Activated naive CD8-positive, alpha-beta T cell treated with anti-CD3 and anti-CD28 coated beads for 36 hours (primary cell): ENCODE measurements at places on chromosomes 1 and 21. TPM values are rescaled to one million over a fixed set of nuclear protein-coding genes. Genes with fewer than 3 reads are reported as not detected.

C4BPB gene
- 1.6 TPM for total RNA-seq

GRCh38 chr1:214447557-214447871 is 103.9 kb downstream of the PTPN14 start:
- peaks cover 6% of the 10 kb centered on the region for H3K27me3 ChIP-seq
- no peak for DNase-seq
- H3K36me3 ChIP-seq, result no peaks in the 10 kb centered on the region
- H3K4me1 ChIP-seq, result peaks cover 25% of the 10 kb centered on the region

- no peaks in the 10 kb centered on the region for H3K36me3 ChIP-seq
- H3K4me1 ChIP-seq, result peaks cover 7% of the 10 kb centered on the region
- H3K4me3 ChIP-seq, result no peak overlapping the region
- no peak overlapping the region for H3K27ac ChIP-seq
- DNase-seq, result no peak
- H3K27me3 ChIP-seq, result no peaks in the 10 kb centered on the region
Measured at GRCh38 chr1:3921765-3922164, 21.7 kb upstream of the C1orf174 start.

PI4KB gene
- 46.4 TPM for total RNA-seq

PROK1 gene
- not detected for total RNA-seq

GRCh38 chr1:187685333-187685732 is 856.6 kb downstream of the PLA2G4A start:
- no peak overlapping the region for H3K4me3 ChIP-seq
- H3K4me1 ChIP-seq, result no peaks in the 10 kb centered on the region
- DNase-seq, result no peak

DNA sequence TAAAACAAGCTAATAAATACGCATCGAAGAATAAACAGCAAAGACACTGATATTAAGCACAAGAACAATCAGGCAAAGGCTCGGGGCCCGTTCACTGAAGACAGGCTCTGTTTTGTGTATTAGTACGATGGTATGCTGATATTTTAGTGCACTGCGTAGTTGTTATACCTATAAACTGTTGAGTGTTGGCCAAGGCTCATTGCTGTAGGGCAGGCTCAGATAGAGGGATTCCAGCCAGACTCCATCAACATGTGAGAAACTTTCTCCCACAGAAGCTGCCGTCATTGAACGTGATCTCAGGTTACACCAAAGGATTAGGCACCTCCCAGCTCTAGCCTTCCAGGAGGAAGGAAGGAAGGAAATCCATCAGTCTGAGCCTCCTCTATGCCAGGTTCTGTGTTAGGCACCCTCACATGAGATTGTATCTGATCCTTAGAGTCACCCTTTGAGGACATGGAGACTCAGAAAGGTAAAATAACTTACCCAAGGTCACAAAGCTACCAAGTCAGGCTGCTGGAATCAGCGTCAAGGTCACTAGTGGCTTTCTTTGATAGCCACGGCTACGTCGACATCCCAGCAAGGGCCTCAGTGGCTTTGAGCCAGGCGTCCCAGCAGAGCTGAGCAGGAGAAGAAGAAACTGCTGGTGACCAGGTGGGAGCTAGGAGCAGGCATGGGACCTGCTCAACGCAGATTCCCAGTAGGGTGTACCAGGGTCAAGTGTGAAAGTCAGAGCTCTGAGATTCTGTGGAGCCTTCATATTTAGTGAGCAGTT is 14.8 kb downstream of the BCAR3 start:
- no peaks in the 10 kb centered on the region for H3K36me3 ChIP-seq
- no peak for DNase-seq
- H3K4me1 ChIP-seq, result no peaks in the 10 kb centered on the region
- no peak overlapping the region for H3K4me3 ChIP-seq
- H3K27me3 ChIP-seq, result peaks cover 4% of the 10 kb centered on the region

GRCh38 chr1:173479649-173480048 is 2.5 kb downstream of the PRDX6 start:
- H3K36me3 ChIP-seq, result peaks cover 42% of the 10 kb centered on the region
- H3K27ac ChIP-seq, result no peak overlapping the region
- peaks cover 44% of the 10 kb centered on the region for H3K4me1 ChIP-seq
- DNase-seq, result no peak
- no peak overlapping the region for H3K4me3 ChIP-seq
- H3K27me3 ChIP-seq, result no peaks in the 10 kb centered on the region

- H3K36me3 ChIP-seq, result no peaks in the 10 kb centered on the region
- peaks cover 12% of the 10 kb centered on the region for H3K27me3 ChIP-seq
- no peak for DNase-seq
- no peak overlapping the region for H3K4me3 ChIP-seq
- H3K27ac ChIP-seq, result no peak overlapping the region
- H3K4me1 ChIP-seq, result no peaks in the 10 kb centered on the region
Measured at GRCh38 chr21:29763674-29764073, 176.1 kb downstream of the GRIK1 start.

- DNase-seq, result no peak
- H3K36me3 ChIP-seq, result no peaks in the 10 kb centered on the region
- no peaks in the 10 kb centered on the region for H3K4me1 ChIP-seq
- peaks cover 10% of the 10 kb centered on the region for H3K27me3 ChIP-seq
- H3K27ac ChIP-seq, result no peak overlapping the region
Measured at GRCh38 chr1:67524143-67525052, 94.2 kb upstream of the SERBP1 start.

- no peak for DNase-seq
- no peak overlapping the region for H3K27ac ChIP-seq
- H3K4me3 ChIP-seq, result no peak overlapping the region
- H3K27me3 ChIP-seq, result no peaks in the 10 kb centered on the region
- peaks cover 6% of the 10 kb centered on the region for H3K4me1 ChIP-seq
Measured at GRCh38 chr21:43323244-43324005, 103.5 kb downstream of the SIK1 start.
